ENCODE measurements at places on chromosomes 2 and 18.

DNA sequence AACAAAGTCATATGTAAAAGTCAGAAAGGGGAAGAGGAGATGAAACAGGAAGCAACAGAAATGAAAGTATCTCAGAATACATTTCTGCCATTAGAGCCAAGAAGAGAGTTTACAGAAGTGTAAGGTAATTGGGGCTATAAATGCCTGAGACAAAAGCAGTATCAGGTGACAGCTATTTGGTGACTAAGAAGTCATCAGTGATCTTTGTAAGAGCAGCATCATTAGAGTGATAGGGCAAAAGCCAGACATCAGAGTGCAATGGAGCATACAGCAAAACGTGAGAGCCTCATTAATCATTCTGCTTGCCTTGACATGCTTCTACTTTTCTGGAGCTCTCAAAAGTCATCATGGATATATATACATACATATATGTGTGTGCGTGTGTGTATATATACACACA is 804.7 kb upstream of the PIK3C3 start:
- DNase-seq: no peak

DNA sequence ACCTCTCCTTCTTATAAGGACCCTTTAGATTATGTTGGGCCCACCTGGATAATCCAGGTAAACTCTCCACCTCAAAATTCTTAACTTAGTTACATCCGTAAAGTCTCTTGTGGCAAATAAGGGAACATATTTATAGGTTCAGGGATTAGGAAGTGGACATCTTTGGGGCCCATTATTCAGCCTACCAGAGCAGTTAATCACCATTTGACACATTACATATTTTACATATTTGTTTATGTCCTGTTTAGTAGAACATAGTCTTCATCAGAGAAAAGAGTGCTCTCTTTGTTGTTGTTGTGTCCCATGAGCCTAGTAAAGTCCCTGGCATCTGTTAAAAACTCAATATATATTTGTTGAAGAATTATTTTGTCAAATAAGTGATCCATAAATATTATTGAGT is 134.0 kb upstream of the SPATS2L start:
- DNase-seq: no peak

GRCh38 chr18:55849391-55849790 is 261.4 kb upstream of the TCF4 start:
- DNase-seq: no peak

DNA sequence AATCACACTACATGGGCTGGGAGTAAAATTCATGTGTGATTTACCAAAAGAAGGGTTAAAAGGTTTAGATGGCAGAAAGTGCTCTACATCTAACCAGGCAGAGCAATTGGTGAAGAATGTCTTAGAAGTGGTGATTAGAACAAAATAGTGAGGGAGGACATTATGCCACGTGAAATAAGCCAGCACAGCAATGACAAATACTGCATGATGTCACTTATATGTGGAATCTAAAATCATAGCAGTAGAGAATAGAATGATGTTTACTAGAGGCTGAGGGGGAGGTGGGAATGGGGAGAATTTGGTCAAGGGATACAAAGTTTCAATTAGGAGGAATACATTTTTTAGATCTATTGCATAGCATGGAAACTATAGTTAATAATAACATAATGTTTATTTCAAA is 253.3 kb downstream of the KCNS3 start:
- no peak for DNase-seq

GRCh38 chr2:202002381-202002780 is 31.3 kb upstream of the FZD7 start:
- DNase-seq: no peak

- DNase-seq: no peak
Observed at GRCh38 chr18:24633121-24633520, 172.7 kb downstream of the HRH4 start.

DNA sequence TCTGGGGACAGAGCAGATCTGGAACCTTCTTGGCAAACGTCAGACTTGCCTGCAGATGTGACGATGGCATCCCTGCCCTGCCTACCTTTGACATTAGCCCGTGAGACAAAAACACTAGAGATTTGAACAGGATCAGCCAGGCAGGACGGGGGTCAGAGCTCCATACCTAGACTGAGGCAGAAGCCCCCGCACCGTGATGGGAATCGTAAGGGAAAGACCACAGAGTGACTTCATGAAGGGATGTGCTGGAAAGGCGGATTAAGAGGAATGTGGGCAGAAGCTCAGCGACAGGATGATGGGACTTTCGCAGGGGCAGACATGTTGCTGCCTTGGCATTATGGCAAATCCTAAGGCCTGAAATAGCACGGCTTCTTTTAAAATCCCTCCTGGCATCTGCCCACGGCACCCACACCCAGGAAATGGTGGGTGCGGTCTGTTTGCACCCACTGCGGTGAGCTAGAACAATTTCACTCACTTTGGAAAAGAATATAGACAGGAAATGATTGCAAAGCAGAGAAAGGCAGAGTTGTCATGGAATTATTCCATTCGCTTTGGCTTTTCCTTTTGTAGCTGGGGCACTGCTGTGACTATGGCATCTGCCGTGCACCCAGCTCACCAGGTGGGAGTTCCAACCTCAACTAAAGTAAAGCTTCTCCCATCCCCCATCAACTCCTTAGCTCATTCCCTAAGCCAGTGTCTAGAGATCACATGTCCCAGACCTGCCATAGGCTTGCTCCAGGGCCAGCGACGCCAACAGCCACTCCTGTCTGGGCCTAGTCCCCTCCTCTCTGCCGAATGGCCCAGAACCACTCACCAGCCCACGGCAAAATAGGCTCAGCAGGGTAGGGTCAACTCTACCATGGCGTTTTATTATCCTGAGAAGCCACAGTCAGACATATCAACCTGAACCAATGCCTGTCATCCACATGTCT is 112.7 kb upstream of the NPAS2 start:
- DNase-seq: no peak

DNA sequence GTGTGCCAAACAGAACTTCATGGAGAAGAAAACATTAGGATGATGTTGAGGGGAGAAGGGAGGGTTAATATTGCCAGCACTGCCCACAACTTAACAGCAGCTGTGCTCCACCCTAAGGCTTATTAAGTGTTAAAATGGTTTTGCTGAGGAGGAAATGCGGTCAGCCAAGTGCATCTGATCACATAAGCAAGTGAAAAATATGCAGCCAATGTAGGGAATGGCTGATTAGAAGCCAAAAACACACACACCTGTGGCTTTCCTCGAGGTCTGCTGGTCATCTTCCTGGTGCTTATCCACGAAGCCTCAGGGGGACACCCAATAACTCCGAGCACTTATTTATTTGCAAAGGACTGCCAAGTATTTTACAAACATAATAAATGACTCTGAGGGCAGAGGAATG is 66.3 kb upstream of the GPR45 start:
- DNase-seq: no peak

- DNase-seq: no peak
Observed at GRCh38 chr2:35104309-35104708, 1251.3 kb upstream of the CRIM1 start.

DNA sequence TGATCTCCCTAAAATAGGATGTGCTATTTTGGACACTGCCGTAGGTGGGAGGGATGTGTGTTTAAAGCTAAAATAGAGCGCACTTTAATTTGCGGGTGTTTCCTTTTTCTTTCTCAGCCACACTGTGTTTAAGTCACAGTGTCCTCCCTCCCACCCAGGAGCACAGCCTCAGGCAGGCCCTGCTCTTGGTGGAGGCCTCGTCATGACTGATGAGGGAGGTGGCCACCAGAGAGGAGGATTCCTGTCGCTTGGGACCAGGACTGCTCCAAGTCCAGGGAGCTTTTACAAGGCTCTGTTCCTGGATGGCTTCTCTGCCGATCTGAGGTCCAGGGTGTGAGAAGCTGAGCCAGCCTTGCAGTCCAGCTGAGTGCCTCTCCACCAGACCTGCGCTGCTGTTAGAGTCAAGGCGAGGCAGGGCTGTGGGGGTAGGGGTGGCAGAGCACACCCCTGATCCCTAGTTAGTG is 33.5 kb downstream of the INPP4A start:
- no peak for DNase-seq

Measured in stimulated activated CD8-positive, alpha-beta memory T cell treated with anti-CD3 and anti-CD28 coated beads, Interleukin-4, amount 100 ng/mL, for 4 hours (primary cell).